ENCODE measurements at places on chromosomes 2 and 18. TPM values are rescaled to one million over a fixed set of nuclear protein-coding genes. Genes with fewer than 3 reads are reported as not detected.

The SLC4A3 gene
- total RNA-seq: 4.3 TPM

The CIB4 gene
- total RNA-seq: not detected

- no peak for DNase-seq
Observed at GRCh38 chr2:151060287-151060686, 201.4 kb downstream of the RBM43 start.

The MAPRE3 gene
- 68.3 TPM for total RNA-seq

DNA sequence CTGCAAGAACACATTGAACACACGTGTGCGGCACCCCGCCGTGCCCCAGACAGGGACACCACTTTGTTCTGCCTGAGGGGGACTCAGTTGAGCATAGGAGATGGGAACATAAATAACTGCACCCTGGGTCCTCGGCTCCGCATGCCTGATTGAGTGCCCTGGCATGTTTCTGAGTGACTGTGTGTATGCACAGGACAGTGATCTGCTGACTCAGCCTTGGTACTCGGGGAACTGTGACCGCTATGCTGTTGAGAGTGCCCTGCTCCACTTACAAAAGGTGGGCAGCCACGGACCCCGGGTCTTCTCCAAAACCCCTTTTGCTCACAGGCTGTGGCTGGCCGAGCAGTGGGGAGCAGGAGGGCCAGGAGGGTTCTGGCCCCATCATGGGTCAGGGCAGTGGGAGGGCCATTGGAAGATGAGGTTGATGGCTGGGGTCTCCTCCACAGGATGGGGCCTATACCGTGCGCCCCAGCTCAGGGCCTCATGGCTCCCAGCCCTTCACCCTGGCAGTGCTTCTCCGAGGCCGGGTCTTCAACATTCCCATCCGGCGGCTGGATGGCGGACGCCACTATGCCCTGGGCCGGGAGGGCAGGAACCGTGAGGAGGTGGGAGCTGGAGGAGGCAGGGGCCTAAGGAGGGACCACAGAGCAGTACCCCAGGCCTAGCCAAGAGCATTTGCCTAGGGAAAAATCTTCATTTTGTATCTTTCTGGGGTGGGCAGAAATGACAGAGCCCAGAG is 16.9 kb downstream of the SH2D6 start:
- peak; percentile 69 for DNase-seq

- DNase-seq: no peak
Observed at GRCh38 chr18:32175265-32175664, 14.6 kb upstream of the MEP1B start.

The TMEM37 gene
- total RNA-seq: not detected

The ABCB11 gene
- not detected for total RNA-seq

- DNase-seq: peak; percentile 52
Observed at GRCh38 chr2:19043893-19044292, 314.5 kb downstream of the OSR1 start.

GRCh38 chr18:53101536-53102105 is 761.6 kb downstream of the DCC start:
- no peak for DNase-seq

GRCh38 chr2:28370354-28370753 is 22.3 kb upstream of the FOSL2 start:
- DNase-seq: no peak

DNA sequence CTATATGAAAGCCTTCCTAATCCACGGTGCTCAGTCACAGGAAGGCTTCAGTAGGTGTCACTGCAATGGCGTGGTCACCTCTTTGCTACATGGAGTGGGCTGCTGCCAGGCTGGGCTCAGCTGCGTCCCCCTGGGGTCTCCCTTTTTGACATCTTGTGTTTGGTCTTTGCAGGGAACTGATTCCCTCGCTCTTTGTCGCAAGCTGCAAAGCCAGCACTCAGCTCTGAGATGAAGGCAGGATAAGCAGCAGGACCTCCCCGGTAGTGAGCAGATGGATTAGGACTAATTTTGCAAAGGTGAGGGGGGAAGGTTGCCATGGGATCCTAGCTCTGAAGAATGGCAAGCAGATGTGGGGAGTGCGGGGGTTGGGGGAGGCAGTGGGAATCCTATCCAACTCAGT is 173.9 kb upstream of the ARL4C start:
- no peak for DNase-seq

DNA sequence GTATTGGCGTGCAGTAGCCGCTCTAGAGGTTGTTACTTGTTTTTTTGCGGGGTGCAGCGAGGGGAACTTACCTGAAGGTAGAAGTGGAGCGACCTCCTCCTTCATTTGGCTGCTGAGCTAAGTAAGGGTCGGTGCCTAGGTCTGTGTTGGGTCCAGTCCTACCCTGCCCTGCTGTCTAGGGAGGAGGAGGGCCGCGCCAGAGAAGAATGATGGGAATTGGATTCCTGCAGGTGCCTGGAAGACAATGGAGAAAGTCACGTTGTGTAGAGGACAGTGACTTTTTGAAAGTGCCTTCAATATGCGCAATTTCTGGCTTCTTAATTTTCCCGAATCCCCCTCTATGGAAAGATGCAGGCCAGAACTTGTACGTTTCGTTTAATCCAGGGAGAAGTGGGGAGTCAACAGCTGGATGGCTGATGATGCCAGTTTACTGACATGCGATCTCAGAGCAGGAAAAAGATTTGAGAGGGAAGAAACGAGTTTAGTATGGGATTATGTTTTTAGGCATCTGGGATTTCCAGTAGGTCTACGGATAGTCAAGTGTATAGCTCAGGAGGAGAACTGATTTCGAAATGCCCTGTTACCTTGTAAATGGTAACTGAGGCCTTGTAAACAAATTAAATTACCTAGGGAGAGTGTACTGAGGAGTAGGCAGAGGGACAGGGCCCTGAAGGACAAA is 653 bp downstream of the MRPS9 start:
- peak; percentile 15 for DNase-seq

DNA sequence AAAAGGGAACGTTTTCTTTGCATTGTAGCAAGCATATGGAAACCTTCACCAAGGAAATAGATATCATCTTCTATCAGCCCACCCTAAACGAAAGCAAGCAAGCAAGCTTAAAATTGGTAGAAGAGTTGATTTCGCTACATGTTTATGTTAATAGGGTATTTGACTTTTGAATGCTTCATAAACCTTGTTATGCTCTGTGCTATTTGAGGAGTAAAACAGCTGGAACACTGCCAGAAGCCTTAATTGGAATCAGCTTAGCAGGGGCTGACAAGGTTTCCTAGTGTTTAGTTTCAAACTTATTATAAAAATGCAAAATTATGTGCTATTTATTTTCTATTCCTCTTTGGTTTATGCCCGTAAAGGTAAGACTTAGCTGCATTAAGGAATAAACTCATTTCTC is 70.6 kb upstream of the LINC00305 start:
- DNase-seq: no peak

- no peak for DNase-seq
Observed at GRCh38 chr18:56458770-56459712, 179.4 kb downstream of the TXNL1 start.

The POTEE gene
- total RNA-seq: not detected

DNA sequence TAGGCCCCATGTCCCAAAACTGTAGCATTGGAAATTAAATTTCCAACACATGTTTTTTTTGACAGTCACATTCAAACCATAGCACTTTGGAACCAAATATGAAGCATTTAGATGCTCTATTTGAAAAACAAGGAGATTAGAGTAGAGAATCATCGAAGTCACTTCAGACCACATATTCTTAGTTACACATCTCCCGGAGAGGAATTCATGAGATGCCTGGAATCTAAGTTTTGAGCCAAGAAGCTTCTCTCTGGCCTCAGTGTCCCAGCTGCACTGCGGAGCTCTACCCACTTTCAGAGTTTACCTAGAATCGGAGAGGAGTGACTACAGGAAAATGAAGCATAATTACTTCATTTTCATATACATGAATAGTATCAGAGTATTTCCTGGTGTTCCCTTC is 385.9 kb downstream of the TNS1 start:
- peak; percentile 47 for DNase-seq
